Calu3 (cell line): ENCODE measurements at places on chromosomes 6 and 20. TPM values are rescaled to one million over a fixed set of nuclear protein-coding genes. Genes with fewer than 3 reads are reported as not detected.

The PLG gene
- total RNA-seq: not detected in 2 replicates

The TRIM15 gene
- 11.8 and 13.5 TPM in 2 replicates for total RNA-seq

The ADAM33 gene
- not detected in 2 replicates for total RNA-seq

GRCh38 chr6:8400663-8401062, 34.7 kb downstream of the SLC35B3 start:
- H3K4me3 ChIP-seq: no peak overlapping the region
- H3K27ac ChIP-seq: no peak overlapping the region
- no peaks in the 10 kb centered on the region for H3K27me3 ChIP-seq
- DNase-seq: no peak
- no peaks in the 10 kb centered on the region for H3K36me3 ChIP-seq

GRCh38 chr6:169291148-169291547, 37.5 kb upstream of the THBS2 start:
- H3K4me1 ChIP-seq: peaks cover 46% of the 10 kb centered on the region
- H3K27me3 ChIP-seq: no peaks in the 10 kb centered on the region
- H3K4me3 ChIP-seq: peak overlapping the region; percentile 51
- peaks cover 34% of the 10 kb centered on the region for H3K36me3 ChIP-seq
- no peak for DNase-seq

GRCh38 chr20:1562622-1563021, 5.1 kb upstream of the SIRPD start:
- no peaks in the 10 kb centered on the region for H3K36me3 ChIP-seq
- H3K27ac ChIP-seq: no peak overlapping the region
- no peak overlapping the region for H3K4me3 ChIP-seq

DNA sequence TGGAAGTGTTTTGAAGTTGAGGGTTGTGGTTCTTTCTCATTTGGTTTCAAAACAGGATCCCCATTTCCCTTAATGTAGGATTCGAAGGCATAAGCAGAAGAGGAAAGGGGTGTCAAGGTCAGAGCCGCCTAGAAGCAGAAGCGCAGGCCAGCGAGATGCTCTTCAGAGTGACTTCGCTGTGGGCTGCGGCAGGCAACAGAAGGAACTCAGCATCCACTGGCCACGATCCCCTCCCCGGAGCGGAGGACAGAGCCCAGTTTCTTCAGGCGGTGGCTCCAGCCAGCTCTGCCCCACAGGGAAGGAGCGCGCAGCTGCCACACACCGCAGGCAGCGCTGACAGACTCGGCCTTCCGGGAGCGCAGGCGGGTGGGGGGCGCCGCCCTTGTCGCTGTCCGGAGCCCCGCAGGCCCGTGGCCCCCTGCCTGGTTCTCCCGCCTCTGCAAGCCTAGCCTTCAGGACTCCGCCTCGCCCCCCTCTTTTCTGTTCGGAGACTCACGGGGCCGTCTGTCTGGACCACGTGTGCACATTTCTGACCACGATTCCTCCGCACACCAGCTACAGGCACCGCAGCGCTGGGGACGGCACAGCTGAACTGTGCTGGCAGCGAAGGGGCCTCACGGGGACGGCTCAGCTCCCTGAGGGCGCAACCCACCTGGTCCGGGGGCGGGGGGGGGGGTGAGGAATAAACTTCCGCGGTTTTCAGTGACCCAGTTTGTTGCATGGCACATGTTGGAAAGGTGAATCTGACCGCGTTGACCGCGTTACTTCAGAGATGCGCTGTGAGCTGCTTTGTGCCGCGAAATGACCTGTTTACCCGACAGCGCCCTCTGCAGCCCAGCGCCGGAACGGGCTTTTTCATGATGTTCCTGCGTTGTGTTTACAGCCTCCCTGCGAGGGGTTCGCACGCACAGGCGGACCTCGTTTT, 26.1 kb downstream of the TTLL2 start:
- H3K4me3 ChIP-seq: peak overlapping the region; percentile 74
- peak; percentile 87 for DNase-seq
- H3K27me3 ChIP-seq: peaks cover 54% of the 10 kb centered on the region
- H3K27ac ChIP-seq: no peak overlapping the region
